ENCODE measurements at places on chromosomes 7 and 10. TPM values are rescaled to one million over a fixed set of nuclear protein-coding genes. Genes with fewer than 3 reads are reported as not detected.

Gene PGAM2
- 0.63 TPM for polyA plus RNA-seq

Gene FAM170B
- not detected for polyA plus RNA-seq

Gene CPXM2
- 1.9 TPM for polyA plus RNA-seq

Gene MEST
- polyA plus RNA-seq: 91.1 TPM

Gene SPDYE16
- polyA plus RNA-seq: 0.14 TPM

Gene BAMBI
- polyA plus RNA-seq: 3.1 TPM

Gene SOSTDC1
- polyA plus RNA-seq: 1.1 TPM

Gene GPRIN2
- polyA plus RNA-seq: 35.0 TPM

Gene PMS2
- 3.5 TPM for polyA plus RNA-seq

Gene HOXA3
- polyA plus RNA-seq: 1.9 TPM

Gene HYAL4
- polyA plus RNA-seq: 0.07 TPM

Gene IL15RA
- 67.7 TPM for polyA plus RNA-seq

Gene MYH16
- polyA plus RNA-seq: 0.04 TPM

Gene LIPN
- 2.6 TPM for polyA plus RNA-seq

Gene INSYN2A
- 0.05 TPM for polyA plus RNA-seq

Gene TAS2R4
- 0.35 TPM for polyA plus RNA-seq
